ENCODE measurements at places on chromosomes 12 and 14. TPM values are rescaled to one million over a fixed set of nuclear protein-coding genes. Genes with fewer than 3 reads are reported as not detected.

The LGR5 gene
- not detected for polyA plus RNA-seq

The TRPV4 gene
- not detected for polyA plus RNA-seq

The SUSD6 gene
- polyA plus RNA-seq: 22.8 TPM

The MYH6 gene
- polyA plus RNA-seq: not detected

The ADAMTS20 gene
- not detected for polyA plus RNA-seq

The RBM23 gene
- 67.8 TPM for polyA plus RNA-seq

The A2ML1 gene
- not detected for polyA plus RNA-seq

The PLXNC1 gene
- 2.1 TPM for polyA plus RNA-seq

The SAMD4A gene
- 0.84 TPM for polyA plus RNA-seq

Measured in naive B cell (primary cell).